ENCODE measurements at places on chromosomes 1 and 21.

DNA sequence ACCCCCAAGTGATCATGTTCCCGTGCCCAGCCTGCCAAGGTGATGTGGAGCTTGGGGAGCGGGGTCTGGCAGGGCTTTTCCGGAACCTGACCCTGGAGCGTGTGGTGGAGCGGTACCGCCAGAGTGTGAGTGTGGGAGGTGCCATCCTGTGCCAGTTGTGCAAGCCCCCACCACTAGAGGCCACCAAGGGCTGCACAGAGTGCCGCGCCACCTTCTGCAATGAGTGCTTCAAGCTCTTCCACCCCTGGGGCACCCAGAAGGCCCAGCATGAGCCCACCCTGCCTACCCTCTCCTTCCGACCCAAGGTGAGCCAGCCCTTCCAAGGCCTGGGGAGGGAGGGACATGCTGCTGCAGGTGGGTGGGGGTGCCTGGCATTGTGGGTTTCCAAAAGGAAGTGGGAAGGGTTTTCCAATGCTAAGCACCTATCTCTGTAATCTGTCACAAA is 2.3 kb downstream of the TRIM46 start:
- peak; percentile 84 for DNase-seq

DNA sequence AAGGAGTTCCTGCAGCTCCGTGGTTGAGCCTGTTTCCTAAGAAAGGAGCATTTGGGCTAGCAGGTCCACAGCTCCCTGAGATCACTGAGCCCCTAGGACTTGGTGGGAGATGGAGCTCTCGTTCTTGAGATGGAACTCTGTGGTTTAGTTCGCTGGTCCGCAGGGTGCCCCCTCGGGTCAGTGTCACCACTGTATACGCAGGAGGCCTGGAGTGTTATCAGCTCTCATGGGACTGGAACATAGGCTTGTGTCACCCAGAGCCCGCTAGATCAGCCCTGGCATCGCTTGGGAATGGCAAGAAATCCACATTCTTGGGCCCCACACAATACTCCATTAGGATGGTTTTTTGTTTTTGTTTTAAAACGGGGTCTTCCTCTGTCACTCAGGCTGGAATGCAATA is 3.6 kb downstream of the SNAP47 start:
- no peak for DNase-seq

GRCh38 chr1:176479971-176480370 is 17.0 kb downstream of the PAPPA2 start:
- DNase-seq = no peak

DNA sequence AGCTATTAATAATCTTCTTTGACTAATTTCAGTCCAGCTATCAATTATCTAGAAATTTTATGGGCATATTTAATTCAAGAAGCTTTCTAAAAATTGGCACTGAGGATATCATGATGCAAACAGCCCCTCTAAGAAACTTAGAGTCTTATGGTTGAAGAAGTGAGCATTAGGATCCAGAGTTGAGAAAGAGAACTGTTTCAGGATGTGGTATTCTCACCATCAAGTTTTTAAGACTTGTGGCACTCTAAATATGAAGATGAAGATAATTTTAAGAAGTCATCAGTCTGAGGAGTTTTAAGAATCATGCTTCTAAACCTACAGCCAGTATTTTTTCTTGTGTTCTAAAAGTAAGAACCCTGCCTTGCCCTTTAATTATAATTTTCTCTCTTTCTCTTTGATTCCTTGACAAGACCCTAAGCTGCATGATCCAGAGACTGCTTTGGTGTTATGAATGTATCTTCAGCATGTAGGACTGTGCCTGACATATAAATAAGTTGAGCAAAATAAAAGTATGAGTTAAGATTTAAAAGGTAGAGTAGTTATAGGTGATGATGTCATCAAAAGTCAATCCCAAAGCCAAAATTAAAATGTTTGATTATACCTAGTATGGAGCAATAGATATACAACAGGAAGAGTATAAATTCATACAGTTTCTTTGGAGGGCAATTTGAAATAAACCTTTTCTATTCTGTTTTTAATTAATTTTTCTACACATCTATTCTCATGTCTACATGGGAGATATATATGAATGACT is 39.1 kb downstream of the RPS6KC1 start:
- no peak for DNase-seq

- no peak for DNase-seq
Observed at GRCh38 chr1:172906778-172907592, 143.8 kb downstream of the TNFSF18 start.

GRCh38 chr1:6460301-6461050 is 5.5 kb downstream of the TNFRSF25 start:
- DNase-seq = no peak

DNA sequence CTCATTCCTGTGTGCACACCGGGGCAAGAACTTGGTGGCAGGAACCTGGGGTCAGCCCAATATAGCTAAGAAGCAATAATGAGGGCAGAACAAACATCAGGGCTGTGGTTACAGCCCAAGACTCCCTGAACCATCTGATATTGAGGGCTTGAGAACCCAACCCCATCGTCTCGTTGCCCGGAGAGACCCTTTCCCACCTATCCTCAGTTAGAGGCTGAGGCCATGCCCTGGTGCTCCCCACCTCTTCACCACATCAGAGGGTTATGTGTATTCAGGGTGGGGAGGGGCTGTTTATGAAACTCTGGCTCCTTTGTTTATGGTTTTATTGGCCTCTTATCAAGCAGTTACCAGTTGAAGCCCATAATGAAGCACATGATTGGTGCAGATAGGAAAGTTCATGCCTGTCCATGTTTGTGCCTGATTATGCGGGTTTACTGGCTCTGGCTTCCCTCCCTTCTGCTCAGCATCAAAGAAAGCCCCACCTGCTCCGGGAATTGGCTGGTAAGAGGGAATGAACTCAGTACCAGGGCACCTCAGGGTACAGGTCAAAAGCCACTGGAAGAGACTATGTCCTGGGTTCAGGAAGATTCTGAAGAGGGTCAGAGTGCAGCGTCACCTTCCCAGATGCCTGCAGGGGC is 14.5 kb downstream of the NUAK2 start:
- no peak for DNase-seq

- DNase-seq = no peak
Observed at GRCh38 chr1:111961016-111961415, 28.5 kb downstream of the KCND3 start.

DNA sequence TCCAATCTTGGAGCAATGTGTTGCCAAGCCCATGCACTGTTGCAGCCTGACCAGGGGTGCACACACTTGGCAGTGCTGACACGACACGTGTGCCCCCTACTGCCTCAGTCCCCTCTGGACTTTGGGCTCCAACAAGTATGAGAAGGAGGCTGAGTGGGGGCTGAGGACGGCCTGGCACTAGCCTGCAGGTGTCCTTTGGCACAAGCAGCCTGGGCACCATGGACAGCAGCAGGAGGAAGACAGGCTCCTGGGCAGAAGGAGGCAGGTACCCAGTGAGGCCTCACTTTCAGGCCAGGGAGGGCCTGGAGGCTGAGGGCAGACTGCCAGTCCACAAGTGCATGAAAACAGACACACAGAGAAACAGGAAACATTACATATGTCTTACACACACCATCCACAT is 1702.9 kb upstream of the B3GALT2 start:
- no peak for DNase-seq

- DNase-seq = no peak
Observed at GRCh38 chr1:178739285-178740045, 14.4 kb downstream of the RALGPS2 start.

DNA sequence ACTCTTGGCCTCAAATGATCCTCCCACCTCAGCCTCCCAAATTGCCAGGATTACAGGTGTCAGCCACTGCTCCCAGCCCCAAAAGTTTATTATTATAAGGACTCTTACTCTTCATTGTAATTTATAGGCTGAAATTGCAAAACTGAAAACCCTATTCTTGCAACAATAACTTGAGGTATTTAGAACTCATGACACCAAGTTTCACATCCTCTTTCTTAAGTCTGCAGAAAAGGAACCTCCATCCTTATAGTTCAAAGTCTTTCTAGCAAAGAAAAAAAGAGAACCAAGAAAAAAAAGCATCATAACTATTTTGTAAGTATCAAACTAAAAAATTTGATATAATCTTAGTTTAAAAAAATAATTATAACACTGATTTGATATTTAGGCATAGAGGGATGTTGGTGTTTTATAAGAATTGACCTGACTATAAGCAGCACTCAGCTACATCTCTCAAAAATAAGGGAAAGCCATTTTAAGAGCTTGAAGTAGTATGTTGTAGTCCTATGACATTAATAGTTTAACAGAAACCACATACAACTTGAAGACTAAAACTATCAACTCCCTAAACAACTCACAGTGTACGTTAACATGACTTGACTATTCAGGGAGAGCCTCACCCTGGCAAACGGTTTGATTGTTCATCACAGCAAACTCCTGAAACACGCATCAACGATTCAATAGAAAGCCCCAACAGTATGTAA is 122.4 kb downstream of the AKT3 start:
- DNase-seq = no peak

DNA sequence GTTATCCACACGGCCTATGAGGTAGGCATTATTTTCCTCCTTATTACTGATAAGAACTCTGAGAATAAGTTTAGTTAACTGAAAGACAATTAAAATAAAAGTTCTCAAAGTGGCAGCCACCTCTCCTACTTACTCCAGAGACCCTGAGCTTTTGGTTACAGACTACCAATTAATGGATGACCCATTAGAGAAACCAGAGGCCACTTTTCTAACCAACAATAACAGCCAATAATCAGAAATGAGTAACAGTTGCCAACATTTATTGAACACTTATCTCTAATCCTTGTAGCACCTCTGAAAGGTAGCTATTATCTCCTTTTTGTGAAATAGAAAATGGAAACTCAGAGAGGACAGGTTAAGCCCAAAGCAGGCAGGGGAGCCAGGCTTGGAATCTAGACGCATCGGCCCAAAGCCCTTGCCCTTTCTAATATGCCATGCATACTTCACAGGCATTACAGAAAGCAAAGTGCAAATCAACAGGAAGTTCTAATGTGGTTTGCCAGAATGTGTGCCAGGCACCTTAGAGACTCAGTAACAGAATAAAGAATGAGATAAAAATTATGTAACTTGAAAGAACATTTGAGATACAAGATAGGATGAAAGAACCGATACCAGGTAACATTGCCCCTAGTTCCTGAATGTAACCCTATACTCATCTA is 50.0 kb downstream of the BEND5 start:
- DNase-seq = no peak

DNA sequence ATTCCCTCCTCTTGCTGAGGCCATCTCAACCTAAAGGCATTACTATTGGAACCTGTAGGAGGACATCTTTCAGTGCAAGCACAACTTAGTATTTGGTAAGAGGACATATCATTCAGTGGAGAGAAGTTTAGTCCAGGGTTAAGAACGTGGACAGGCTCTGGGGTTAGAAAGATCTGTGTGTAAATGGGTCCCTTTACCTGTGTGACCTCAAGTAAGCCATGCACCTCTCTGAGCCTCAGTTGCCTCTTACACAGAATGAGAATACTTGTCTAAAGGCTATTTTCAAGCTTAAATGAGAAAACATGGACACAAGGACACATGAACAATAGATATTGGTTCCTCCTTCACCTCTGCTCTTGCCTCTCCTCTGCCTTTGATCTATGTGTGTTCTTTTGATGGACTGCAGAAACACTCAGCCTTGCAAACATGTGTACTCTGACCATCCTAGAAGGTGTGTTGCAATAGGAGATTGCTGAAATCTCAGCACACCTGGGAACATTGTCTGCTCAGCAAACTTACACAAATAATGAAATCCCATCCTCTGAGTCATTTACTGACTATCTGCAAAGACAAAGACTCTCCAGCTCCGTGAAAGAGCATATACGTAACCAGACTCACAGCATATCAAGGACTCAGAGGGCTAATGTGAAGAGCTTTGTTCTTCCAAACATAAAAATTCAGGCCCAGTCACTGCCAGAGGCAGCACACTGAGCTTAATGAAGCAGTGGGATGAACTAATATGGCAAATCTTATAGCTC is 143.8 kb downstream of the DAB1 start:
- DNase-seq = no peak
